Left lung (tissue), 14 donors: ENCODE measurements at places on chromosomes 4 and X.

- peak; percentile 80 for DNase-seq
Measured at GRCh38 chr4:183905593-183906488, 734 bp downstream of the STOX2 start.

- no peak for DNase-seq
Measured at GRCh38 chr4:184951668-184952160, 66.6 kb upstream of the HELT start.

DNA sequence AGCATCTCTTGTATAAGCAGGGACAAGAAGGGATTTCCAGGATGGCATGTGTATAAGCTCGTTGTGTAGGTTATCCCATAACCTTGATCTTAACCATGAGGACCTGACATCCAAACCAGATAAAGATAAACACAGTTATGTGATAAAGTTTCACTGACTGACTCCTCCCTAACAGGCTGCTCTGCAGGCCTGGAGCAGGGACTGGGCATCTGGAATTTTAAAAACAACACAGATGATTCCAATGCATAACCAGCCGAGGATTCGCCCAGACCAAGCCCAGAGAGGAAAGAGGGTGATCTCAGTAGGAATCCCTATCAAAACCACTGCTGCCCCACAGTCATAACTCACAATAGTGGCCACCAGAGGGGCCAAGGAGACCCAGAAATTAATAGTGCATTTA is 22.7 kb downstream of the KLF3 start:
- DNase-seq: no peak

GRCh38 chr4:15853345-15853744 is 75.2 kb downstream of the CD38 start:
- no peak for DNase-seq

GRCh38 chrX:54044877-54045338 is 635 bp upstream of the PHF8 start:
- no peak for DNase-seq

DNA sequence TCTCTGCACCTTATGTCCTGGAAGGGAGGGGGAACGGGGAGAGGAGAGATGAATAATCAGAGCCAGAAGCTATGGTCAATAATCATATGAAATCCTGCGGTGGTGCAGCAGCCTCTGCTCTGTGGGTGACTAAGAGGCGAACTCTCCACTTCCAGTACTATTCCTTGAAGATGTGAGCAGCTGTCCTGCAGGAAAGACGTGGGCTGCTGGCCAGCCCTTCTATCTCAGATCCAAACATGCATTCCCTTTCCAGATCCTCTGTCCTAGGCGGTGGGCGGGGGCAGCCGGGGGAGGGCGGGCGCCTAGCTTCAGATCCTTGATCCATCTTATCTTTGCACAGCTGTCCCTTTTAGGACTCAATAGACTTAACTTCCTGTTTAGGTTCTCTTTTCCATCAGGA is 34.5 kb downstream of the SPINK2 start:
- DNase-seq: peak; percentile 46

GRCh38 chr4:1983846-1984405 is 24.8 kb downstream of the NELFA start:
- no peak for DNase-seq
